NB4 (cell line): ENCODE measurements at places on chromosomes 3 and 15.

DNA sequence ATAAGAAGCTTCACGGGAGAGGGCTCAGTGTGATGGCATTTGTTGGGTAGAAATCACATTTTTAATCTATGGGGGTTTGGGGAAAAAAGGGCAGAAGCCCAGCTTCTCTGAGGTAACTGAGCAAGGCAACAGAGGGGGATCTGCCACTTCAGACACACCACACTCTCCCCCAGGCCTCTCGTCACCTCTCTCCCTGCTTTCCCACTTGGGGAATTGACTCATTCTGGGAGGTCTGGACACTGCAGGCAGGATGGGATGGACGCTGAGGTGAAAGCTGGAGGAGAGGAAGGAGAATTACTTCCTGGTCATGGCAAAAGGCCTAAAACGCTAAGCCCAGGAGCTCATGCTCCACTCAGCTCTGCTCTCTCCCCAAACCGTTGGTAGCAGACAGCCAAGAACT, 33.2 kb downstream of the MYO5C start:
- DNase-seq, result no peak

DNA sequence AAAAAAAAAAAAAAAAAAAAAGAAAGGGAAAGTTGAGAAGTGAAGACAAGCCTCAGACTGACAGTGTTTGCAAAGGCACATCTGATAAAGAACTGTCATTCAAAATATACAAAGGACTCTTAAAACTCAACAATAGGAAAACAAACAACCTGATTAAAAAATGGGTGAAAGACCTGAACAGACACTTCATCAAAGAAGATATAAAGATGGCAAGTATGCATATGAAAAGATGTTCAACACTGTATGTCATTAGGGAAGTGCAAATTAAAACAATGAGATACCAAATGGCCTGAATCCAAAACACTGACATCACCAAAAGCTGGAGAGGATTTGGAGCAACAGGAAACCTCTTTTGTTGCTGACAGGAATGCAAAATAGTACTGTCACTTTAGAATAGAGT, 48.6 kb downstream of the MCCC1 start:
- no peak for DNase-seq

DNA sequence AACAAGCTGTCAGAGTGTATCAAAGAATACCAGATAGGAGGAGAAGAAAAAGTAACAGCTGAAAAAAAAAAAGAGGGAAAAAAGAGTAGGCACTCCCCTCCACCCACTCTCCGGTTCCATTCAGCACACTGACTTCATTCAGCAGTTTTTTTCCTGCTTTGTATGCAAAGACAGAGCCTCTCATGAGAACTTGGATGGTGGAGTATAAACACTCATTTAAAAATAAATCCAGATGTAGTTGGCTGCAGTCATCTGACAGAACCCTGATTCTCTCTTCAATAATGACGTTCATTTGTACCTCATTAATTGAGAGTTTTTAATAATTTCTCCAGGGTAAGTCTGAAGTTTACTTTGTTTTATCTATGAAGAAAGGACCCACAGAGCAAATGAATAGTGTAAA, 81.0 kb downstream of the TMEM108 start:
- no peak for DNase-seq

GRCh38 chr15:41930221-41930866, 36.5 kb upstream of the SPTBN5 start:
- peak; percentile 71 for DNase-seq

DNA sequence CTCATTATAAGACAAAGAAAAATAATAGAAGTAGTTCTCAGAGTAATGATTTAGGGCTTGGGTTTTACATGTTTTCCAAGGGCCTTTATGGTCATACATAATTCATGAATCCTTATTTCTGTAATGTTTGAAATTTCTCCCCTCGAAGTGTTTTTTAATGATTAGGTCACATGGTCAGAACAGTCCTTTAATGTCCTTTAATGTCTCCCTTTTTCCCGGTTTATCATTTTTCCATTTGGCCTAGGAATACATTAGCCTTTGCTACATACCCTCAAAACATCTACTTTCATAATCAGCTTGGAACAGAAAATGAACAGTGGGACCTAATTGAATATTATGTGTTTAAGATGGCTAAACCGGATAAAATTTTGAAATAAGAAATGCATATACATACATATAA, 159.9 kb upstream of the ROBO2 start:
- DNase-seq, result no peak

- DNase-seq, result peak; percentile 1
Observed at GRCh38 chr3:64290864-64291263, 65.6 kb upstream of the PRICKLE2 start.

DNA sequence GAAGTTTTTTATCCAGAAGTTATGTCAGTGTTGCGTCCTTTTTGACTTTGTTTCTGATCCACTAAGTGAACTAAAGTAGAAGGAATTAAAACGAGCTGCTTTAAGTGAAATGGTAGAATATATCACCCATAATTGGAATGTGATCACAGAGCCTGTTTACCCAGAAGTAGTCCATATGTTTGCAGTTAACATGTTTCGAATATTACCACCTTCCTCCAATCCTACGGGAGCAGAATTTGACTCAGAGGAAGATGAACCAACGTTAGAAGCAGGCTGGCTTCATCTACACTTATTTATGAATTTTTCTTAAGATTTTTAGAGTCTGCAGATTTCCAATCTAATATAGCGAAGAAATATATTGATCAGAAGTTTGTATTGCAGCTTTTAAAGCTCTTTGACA, 57.6 kb downstream of the DNAH1 start:
- no peak for DNase-seq

- no peak for DNase-seq
Observed at GRCh38 chr3:141412087-141412935, 44.0 kb downstream of the ZBTB38 start.

DNA sequence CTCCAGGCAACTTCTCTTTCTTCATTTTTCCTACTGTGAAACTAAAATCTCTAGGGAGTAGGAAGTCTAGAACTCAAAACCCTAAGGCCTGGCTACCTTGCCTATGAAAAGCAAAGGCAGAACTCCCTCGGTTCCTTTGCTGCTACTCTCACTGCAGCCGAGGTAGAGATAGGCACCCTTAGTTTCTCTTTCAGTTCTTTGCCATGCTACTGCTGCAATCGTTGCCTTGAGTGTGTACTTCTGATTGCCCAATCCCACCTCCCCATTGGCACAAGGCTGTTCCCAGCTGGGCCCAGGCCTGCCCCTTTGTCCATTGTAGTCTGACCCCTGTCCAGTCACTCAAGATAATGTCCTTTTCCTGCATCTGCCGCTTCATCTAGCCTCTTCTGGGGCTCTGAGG, 92.3 kb upstream of the MRPS22 start:
- peak; percentile 36 for DNase-seq
